ENCODE measurements at places on chromosomes 16 and 17.

DNA sequence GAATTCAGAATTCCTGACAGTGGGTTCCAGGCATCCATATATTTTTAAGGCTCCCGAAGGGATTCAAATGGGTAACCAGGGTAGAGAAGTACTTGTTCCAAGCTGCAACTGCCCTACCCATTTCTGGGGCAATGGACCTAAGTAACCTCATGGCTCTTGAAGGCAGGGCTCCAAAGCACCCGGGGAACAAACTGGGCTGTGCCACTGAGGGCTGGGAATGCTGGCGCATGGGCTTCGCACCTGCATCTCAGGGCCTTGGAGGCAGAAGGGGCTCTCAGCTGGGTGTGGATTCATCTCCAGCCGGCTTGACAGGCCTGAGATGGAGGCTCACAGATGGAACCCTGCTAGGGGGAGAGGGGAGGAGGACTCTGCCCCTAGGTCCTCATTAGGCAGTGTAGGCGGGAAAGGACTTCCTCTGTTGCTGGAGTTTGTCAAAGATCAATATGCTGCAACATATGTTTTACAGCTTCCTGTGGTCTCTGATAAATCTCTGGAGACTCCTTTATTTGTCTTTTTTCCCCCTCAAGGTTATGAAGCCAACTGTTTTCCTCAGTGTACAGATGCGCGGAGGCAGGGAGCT lies 232.3 kb upstream of the NLRP1 start:
- no peak for DNase-seq

- DNase-seq, result peak; percentile 30
Observed at GRCh38 chr17:4365628-4366326, 698 bp downstream of the UBE2G1 start.

DNA sequence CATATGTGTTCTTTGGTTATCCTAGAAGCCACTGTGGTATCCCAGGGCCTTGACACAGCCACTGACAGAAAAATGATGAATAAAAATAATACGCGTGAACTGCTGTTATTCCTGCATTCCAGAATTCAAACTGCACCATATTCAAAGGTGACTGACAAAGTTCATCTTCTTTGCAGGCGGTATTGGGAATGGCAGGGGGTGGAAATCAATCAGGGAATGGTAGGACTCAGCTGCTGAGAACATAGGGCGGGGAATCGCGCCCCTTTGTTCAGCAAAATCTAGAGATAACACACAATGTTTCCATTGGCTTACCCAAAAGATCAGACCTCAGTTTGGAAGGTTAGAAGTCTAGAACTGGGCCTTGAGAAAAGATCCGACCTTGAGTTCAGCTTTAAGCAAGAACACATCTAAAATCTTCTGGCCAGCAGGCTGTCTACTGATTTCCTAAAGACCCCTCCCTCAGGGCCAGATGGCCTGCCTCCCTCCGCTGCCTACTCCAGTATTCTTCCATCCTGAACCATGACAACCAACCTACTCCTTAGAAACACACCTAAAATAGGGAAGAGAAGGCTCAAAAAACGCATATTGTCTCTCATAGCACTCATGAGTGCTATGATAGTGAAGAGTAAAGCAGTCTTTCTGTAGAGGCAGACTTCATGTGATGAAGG lies 34.1 kb downstream of the CDK5R1 start:
- no peak for DNase-seq

DNA sequence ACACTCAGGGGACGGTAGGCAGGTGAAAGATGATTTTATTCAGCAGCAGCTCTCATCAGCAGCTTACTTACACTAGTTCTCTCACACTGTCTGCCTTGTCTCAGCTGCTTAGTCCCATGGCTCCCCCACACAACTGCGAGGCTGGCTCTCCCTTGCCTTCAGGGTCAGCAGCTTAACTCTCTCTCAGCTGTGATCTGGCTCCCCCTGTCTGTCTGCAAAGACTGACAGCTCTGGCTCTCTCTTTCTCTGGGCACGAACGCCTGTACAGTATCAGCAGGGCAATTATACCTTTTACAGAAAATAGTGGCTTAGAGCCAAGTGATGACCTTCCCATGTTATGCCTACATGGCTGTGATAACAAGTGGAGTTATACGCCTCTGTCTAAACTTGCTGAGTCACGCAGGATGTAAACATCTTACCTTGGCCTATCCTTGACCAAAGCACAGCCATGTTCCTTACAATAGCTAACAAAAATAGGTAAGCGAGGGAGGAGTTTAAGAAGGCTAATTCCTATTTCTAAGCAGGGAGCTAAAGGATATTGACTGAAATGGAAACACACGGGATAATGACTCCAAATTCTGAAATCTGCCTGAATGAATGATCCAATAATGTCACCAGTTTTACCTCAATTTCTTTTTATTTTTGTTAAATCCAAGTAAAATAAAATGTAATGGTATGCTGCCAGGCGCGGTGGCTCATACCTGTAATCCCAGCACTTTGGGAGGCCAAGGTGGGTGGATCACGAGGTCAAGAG lies 1.1 kb upstream of the NDUFAB1 start:
- DNase-seq, result peak; percentile 52

DNA sequence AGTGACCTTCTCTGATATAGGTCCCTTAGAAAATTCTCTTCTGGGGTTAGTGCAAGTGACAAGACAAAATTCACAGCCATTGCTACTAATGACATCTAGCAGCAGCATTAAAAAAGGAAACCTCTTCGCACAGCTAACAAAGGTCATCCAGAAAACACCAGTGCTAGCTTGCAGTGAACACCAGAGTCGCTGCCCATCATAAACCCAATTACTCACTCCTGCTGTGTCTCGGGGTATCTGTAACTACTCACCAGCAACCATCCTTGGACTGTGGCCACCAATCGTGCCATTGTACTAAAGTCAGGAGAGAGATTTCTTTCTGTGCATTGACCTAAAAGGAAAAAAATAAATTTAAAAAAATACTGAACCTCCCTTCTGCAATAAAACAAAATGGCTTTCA lies 1494.7 kb upstream of the CDH8 start:
- no peak for DNase-seq

DNA sequence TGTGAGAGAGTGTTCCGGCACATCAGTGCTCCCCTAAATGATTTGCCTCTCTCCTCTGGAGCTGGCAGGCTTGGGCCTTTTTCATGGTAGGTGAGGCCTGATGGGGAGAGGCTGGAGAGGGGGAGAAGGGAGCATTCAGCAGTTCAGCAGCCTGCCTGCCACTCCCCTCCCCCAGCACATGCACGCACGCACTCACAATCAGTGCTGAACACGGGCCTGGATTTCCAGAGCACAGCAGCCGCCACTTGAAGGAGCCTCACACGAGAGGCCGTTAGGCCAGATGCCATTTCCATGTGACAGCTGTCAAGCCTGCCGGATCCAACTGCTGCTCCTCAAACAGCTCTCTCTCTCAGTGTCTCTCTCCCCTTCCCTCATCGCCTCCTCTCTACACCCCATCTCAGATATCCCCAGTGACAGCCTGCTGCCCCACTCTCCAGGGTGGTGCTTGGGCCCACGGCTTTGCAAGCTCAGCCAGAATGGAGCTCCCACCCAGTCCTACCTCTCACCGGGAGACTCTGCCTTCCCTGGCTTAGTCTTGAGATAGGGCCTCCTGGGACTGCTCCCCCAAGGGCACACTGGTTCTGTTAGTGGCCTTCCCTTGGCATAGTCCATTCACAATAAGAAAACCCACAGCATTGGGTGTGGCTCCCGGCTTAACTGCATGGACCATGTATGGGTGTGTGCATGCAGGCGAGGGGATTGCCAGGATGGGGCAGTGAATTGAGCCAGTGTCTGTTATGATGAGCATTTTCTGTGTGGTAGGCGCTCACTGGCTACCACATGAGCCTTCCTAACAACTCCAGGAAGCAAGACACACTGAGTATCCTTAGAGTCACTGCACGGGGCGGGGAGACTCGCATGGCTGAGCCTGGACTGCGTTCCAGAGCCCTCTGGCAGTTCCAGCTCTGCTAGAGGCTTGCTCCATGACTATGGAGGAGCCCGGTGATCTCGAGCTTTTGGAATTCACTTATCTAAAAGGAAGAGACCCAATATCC lies 226.2 kb downstream of the CCDC182 start:
- no peak for DNase-seq

DNA sequence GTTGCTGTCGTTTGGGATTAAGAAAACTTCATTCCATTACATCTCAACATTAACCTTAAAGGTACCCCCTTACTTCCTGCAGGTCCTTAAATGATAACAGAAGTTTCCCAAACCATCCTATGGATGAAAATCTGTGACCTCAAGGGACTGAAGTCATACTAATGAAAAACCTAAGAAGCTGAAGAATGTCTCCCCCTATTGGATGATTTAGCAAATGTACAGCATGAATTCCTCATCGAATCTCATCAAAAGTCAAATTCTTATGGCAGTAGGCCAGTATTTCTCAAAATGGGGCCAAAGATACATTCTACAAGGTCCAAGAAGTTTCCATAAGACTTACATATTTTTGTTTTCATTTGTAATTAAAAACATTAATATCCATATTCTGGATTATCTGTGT lies 13.5 kb downstream of the SCO1 start:
- DNase-seq, result peak; percentile 33

DNA sequence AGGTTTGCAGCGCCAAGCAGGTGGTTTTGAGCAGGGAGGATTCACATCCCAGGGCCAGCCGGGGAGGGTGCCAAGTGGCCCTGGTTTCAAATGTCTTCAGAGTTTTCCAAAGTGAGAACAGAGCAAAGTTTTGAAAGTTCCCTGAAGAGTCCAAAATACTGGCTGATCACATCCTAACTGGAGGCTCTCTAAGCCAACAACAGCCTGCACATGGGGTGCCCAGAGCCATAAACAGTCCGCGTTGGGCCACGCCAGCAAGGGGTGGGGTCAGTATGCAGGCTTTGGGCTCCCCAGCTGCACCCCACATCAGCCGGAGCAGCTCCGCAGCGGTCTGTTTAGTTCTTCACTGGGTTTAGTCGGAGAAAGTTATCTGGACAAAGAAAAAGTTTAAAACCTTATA lies 150.9 kb downstream of the C16orf95 start:
- DNase-seq, result no peak

- no peak for DNase-seq
Observed at GRCh38 chr16:50630394-50631020, 50.6 kb downstream of the SNX20 start.

- no peak for DNase-seq
Observed at GRCh38 chr17:79098282-79098867, 23.8 kb downstream of the ENGASE start.

DNA sequence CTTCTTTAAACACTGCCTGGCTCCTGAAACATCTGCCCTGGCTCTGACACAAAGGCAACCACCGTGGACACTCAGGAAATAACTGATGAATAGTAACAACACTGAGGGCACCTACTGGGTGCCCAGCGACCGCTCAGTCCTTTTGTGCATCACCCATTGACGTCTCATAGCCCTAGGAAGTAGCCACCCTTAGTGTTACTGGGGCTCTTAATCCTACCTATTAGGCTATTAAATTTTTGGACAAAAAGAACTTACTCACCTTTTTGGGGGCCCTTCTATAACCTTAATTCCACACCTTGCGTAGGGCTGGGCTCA lies 11.7 kb downstream of the PPL start:
- DNase-seq, result no peak

DNA sequence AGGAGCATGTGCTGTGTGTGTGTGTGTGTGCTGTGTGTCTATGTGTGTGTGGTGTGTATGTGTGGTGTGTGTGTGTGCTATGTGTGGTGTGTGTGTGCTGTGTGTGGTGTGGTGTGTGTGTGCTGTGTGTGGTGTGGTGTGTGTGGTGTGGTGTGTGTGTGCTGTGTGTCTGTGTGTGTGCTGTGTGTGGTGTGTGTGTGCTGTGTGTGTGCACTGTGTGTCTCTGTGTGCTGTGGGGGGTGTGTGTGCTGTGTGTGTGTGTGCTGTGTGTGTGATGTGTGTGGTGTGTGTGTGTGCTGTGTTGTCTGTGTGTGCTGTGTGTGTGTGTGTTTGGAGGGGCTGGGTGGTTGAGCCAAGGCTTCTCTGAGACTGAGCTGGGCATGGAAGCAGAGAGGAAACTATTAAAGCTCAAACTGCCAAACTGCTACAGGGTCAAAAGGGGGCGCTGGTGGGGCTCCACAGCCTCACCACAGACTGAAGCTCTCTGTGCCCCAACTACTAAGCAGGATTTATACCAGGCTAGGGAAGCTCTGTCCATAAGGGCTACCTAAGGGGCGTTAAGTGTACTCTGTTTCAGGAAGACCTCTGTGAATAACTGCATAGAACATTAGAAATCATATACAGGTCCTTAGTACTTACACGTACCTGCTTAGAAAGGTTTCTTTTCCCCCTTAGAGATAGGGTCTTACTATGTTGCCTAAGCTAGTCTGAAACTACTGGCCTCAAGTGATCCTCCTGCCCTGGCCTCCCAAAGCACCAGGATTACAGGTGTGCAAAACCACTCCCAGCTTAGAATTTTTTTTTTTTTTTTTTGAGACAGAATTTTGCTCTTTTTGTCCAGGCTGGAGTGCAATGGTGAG lies 27.8 kb upstream of the GHDC start:
- peak; percentile 70 for DNase-seq

DNA sequence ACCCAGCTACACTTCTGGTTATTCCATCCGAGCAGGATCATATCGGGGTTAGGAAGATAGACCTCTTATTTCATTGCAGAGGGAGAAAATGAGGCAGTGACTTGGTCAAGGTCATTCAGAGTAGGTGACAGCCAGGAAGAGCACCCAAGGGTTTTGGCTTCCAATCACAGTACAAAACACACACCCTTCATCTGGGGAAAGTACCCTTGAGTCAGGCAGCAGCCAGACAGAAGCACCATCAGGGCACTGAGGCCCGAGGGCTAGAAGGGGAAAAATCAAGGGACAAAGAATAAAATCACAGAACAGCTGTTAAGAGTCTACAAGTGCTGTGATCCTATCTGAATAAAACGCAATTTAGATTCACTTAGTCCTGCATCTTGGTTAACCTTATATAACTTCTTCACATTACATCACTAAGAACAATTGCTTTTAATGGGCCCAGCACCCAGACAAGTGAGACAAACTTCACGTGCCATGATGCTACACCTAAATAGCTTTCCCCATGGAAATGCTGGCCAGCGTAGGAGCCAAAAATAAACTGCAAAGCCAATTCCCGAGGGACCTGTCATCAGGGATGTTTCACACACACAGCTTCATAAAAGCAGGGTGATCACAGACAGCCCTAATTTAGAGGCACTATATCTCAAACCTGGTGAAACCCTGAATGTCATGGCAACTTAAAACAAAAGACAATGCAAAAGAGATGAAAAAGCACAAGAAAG lies 4.9 kb downstream of the UBE2O start:
- DNase-seq, result no peak

Data from HEK293T (cell line).